ENCODE measurements at places on chromosomes 16 and 17.

- DNase-seq, result no peak
These were observed 5.7 kb downstream of the GGA2 start for GRCh38 chr16:23504453-23505179.

- no peak for DNase-seq
These were observed 33.5 kb downstream of the KANSL1 start for GRCh38 chr17:46159686-46160085.

- DNase-seq, result no peak
These were observed 176.3 kb downstream of the VPS53 start for GRCh38 chr17:538181-538973.

DNA sequence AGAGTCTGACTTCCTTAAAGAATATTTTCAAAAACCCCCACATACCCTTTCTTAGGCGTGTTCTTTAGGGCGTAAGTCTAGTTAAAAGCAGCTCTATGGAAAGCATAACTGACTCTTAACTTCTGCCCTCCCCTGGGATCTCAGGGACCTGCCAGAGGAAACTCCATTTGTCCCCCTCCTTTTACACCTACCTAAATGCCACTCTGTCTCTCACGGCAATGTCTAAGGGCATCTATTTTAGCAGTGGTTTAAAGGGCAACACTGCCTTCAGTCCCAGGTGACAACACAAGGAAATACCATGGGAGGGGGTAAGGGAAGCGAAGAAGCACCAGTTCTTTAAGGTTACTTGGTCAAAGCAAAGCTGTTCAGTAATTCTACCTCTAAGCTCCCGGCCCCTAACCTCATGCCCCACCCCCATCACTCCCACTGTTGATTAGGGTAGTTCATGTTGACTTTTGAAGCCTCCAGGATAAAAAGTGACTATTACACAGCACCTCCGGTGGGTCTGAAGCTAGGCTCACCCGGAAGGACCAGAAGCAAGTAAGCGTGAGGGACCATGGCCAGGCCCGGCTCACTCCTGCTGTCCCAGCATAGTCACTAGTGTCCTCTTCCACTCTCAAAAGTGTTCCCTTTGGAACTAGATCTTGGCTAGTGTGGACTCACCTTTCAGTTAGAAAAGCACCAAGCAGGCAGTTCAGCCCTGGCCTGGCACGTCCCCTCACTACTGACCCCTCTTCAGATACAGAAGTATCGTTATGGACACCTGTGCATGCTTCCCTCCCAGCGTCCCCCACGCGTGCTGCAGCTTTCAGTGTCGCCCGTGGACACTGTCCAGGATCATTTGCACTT lies 47.1 kb downstream of the CYTH1 start:
- no peak for DNase-seq

GRCh38 chr16:85641776-85642176 lies 28.7 kb downstream of the GSE1 start:
- no peak for DNase-seq

DNA sequence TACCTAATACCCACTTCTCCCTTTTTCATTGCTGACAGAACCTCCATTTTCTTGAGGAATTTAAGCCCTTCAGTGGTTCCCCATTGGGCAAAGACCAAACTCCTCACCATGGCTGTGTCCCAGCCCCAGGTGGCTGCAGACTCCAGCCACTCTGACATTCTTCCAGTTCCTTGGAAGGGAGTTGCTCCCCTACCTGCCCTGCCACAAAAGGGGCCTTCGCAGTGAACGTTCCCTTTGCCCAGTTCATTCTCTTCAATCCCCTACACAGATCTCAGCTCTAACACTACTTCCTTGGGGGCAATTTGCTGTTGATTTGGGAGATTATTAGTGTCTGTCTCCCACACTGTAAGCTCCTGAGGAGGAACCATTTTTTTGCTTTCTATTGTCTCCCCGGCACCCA lies 3.2 kb upstream of the AKTIP start:
- DNase-seq, result no peak

GRCh38 chr16:84569382-84569987 lies 48.4 kb downstream of the COTL1 start:
- peak; percentile 31 for DNase-seq

DNA sequence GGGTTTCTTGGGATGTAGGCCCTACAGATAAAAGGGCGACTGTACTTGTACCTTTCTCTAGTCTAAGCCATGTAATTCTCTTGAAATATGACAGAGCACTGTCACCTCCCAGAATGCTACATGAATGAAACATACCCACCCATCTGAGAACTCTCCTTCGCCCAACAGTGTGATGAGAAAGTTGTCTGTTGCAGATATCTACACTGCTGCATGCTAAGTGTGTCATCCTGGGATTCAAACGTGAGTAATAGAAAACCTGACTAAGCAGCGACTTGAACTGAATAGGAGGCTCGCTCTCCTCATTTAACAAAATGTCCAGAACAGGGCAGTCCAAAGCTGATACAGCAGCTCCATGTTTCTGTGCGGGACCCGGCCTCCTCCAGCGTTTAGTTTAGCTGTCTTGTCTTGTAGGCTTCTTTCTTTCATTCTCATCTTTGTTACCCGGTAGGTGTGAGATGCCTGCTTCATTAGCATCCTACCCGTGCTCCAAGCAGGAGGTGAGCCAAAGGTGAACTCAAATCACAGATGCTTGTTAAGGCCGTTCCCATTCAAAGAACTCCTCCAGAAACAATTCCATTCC lies 211.9 kb downstream of the PRKCA start:
- no peak for DNase-seq

- no peak for DNase-seq
These were observed 16.5 kb downstream of the BRIP1 start for GRCh38 chr17:61846761-61847375.

DNA sequence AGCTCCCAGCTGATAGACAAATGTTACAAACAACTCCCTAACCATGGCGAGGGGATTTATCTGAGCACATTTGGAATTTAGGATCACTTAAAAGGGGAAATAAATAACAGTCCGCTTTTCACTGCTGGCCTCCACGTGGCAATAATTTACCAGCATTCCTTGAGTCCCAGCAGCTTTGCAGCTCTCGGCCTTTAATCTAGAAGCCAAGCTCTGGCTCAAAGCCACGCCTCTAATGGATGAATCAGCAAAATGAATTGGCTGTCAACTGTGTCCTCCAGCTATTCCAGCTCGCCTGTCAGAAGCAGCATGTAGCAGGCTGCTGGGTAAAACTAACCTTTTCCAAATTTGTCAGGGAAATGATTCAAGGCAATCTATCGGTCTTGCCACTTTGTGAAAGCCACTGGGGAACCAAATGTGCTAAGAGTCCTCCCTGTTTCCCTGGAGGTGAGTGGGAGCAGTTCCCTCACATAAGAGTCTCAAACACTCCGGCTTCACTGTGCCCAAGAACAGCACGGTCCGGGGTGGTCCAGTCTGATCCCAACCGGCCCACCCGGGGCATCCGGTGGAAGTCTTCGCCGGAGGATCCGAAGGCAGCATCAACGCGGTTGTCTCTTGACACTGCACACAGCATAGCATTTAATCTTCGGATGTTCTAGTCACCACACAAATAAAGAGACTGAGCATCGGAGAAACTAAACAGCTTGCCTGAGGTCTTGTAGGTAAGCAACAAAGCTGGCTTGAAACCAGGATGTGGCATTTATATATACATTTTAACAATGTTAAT lies 143.3 kb downstream of the PARN start:
- peak; percentile 64 for DNase-seq

DNA sequence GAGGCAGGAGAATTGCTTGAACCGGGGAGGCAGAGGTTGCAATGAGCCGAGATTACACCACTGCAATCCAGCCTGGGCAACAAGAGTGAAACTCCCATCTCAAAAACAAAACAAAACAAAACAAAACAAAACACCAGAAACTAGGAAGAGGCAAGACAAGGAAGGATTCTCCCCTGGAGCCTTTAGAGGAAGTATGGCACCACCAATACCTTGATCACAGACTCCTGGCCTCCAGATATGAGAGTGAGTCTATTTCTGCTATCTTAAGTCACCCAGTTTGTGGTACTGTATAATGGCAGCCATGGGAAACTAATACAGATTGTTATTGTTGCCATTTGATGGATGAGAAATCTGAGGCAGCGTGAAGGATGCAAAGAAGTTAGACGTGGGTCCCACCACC lies 14.6 kb upstream of the CPPED1 start:
- DNase-seq, result no peak

DNA sequence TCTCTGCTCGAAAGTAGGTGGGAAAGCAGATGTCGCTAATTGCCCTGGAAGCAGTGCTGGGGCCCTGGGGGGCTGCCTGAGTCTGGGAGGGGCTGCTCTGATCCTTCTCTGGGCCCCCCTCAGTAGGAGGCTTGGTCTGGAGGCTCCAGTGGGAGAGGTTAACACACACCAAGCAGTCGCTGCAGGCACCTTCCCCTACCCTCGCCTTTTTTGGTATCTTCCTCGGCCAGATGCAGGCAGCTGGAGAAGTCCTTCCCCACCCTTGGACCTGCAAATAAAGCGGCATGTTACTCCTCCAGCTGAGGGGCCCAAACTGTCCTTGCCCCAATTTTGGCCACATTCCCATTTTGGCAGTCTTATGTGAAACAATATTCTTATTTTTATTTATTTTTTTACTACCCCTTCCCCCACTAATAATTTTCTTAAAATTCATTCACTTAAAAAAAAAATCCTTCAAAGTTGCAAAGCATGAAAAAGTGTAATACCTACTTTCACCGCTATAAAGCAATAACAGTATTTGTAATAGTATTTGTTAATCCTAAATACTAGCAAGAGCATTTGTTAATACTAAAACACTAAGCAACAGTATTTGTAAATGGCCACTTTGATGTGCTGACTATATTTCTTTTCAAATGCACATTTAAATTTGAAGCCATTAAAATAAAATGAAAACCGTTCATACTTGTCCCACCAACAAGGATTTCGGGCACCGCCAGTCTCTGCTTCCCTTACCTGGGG lies 15.0 kb downstream of the C16orf46 start:
- no peak for DNase-seq

GRCh38 chr17:82365606-82366295 lies 5.8 kb upstream of the UTS2R start:
- no peak for DNase-seq

DNA sequence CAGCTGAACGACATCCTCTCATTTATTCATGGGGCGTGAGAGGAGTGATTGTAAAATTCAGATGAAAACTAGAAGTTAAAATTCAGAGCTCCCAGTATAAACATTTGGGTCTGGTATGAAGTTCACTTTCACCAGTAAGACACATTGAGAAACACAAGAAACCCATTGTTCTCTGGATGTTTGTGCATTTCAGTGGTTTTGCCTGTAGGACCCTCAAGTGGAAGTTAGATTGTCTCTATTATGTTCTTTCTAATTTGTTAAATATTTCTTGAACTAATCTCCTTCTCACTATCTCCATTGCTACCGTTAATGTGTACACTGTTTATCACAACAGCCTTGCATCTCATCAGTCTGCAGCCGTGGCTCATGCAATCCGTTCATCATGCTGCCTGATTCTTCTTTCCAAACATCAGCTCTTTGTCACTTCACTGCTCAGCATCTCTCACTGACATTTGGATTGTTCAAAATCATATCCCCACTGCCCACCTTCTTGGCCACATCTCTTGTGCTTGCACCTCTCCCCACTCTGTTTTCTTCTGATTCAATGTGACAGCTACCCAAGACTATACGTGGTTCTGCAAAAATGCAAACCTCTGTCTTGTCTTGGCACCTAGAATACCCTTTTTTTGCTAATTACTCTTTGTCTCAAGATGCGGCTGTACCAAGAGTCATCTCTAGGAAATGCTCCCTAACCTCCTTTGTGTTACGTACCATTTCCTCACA lies 49.5 kb downstream of the HLF start:
- no peak for DNase-seq

DNA sequence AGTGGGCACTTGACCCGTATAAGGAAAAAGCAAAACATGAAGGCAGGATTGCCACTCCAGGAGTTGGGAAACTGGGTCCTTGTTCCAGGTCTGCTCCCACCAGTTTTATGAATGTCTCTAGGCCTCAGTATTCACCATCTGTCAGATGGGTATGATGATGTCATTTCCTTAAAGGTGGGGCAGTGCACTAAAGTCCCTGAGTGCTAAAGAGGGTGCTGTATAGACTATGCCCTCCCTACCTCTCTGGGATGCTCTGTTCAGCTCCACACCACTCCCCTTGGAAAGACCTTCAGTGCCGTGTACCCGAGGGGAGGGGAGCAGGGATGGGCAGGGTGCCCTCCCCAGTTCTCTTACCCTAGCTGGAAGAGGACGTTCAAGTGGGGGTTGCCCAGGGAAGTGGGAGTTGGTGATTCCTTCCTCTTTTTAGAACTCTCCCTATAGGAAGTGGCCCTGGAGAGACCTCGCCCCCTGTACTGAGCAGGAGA lies 2.2 kb downstream of the LASP1 start:
- DNase-seq, result no peak

GRCh38 chr17:20997711-20998570 lies 44.9 kb downstream of the USP22 start:
- DNase-seq, result no peak

- DNase-seq, result no peak
These were observed 61.1 kb downstream of the SOCS1 start for GRCh38 chr16:11194913-11195312.

All from C1 segment of cervical spinal cord (tissue), 14 donors.